ENCODE measurements at places on chromosomes 6 and 20.

- DNase-seq: no peak
Measured at GRCh38 chr20:11274141-11274594, 600.4 kb upstream of the JAG1 start.

DNA sequence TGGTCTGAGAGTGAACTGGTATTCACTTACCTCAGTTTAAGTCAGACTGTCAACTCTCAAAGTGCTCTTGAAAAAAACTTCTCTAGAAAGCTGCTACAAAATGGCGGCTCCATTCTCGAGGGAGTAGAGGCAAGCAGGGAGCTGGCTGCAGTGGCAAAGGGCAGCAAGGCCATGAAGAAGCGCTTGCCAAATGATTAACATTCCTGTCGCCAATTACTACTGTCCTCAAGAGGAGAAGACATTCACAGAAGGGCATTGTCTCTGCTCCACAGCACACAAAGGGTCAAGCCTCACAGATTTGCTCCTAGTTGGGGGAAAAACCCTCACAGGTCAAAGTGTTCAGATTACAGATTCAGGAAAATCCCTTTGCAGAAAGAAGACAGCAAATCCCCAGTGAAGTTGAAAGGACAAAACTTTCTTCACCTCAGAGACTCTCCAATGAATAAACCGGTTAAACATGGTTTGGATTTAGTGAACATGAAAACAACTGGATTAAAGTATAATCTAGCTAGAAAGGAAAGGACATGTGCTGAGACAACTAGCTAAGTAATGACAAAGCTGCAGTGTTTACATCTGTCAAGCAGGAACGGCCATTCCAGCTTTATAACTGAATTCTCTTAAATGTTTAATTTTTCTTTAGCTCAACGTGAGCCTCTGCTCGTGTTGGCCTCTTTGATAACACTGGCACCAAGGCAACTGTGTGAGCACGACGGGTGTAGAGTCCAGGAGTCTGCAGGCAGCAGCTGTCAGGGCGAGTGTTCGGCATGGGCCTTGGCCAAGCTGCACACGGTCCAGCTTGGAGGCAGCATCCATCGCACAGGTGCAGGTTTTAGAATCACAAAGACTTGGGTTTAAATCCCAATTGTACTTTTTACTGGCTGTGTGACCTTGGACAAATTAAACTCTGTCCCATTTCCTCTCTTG lies 37.6 kb downstream of the NR2E1 start:
- no peak for DNase-seq

- no peak for DNase-seq
Measured at GRCh38 chr6:28537509-28538140, 11.9 kb downstream of the GPX5 start.

GRCh38 chr20:36102809-36103596 lies 51.5 kb upstream of the EPB41L1 start:
- no peak for DNase-seq

DNA sequence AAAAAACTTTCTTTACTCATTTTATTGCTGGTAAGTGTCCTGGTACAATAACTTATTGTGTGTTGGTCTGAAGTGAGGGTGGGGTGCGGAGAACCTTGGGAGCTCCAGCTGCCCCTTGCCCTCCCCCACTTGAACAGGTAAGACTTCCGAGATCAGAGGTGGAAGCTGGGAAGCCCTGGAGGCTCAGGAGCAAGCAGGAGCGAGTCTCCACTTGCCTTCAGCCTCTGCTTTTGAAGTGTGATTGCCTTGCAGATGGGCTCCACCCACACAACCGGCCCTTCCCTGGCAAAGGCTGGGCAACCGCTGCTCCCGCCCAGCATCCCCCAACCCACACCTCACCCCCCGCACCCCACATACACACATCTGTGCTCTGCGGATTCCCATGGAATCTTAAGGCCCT lies 179.6 kb downstream of the TFAP2C start:
- no peak for DNase-seq

- DNase-seq: no peak
Measured at GRCh38 chr6:168162366-168162765, 83.4 kb upstream of the FRMD1 start.

GRCh38 chr20:48826069-48826468 lies 1.7 kb downstream of the PREX1 start:
- no peak for DNase-seq

- DNase-seq: peak; percentile 33
Measured at GRCh38 chr6:47787620-47788497, 6.0 kb downstream of the OPN5 start.

DNA sequence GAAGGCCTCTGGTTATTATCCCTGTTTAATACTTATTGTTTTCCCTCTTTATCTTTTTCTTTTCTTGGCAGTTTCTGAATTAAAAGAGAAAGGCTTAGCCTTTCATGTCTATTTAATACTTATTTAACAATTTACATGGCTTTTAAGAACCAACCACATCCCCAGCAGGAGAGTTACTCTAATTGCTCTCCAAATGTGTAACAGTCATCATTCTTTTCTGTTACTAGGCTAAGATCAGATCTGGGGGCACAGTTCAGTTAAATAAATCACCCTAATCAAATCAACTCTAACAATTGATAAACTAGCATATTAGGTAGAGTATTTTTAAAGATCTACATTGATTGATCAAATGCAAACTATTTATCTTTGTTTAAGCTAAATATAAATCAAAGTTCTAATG lies 54.1 kb upstream of the NT5E start:
- DNase-seq: no peak

DNA sequence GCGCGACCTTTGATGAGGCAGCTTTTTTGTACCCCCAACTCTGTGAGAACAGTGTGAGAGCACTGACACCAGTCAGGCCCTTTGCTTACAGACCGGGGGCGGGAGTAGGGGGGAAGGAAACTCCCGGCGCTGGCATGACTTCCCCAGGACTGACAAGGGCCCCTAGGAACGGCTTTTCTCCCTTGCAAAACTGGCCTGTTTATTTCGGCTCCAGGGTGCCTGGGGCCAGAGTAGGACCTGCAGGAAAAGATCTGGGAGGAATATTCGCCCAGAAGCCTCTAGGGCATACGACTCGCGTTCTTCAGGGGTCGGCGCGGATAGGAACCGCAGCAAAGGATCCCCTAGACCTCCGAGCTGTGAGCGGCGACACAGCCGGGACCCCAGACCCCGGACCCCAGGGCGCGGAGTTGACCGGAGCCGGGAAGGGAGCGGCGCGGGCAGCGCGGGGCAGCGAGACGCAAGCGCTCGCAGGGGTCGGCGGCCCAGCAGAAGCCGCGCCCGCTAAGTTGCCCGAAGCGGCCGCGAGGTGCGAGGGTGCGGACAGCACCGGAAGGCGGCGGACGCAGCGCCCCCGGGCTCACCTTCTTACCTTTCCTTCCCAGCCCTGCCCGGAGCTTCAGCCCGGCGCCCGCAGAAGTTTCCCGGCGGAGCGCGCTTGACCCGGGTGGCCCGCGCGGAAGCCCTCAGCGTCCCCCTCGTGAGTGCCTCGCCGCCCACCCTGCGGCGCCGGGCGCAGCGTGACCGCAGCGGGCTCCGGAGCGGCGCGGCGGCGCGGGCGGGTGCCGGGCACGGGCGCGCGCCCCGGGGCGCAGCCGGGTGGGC lies at the start of gene POPDC3:
TSS of gene POPDC3 (minus strand) at position 771 of the 822 bp plus-strand sequence. CDS start 18,105 bp downstream, outside the sequence.
- no peak for DNase-seq

- no peak for DNase-seq
Measured at GRCh38 chr6:170130771-170131241, 160.1 kb downstream of the DLL1 start.

DNA sequence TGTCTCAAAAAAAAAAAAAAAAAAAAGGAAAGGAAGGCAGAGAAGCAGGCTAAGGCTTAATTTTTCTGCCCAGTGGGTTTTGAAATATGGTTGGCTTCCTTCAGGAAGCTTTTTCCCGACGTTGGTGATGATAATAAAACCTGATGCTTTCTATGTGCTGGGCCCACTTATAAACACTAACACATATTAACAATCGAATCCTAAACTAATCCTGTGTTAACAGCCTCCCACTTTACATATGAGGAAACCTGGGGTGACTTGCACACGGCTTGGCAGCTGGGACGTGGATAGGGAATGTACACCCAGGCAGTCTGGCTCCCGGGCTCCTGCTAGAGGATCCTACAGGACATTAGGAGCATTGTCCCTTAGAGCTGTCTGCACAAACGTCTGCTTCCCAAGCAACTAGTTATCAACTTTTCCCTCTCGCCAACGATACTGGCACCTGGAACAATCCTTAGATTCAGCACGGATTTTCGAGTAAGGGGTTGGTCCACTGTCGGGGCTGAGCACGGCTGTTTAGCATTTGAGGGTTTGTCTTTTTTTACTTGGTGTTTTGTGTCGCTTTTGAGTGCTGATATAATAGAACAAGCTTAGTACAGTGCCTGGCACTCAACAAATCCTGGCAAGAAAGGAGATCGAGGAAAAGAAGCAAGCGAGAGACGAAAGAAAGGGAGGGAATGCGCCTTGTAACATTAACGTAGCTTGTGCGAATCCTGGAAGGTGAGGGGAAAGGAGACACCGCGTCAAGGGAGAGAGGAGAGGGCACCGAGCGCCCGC lies 622 bp upstream of the KIZ start:
- DNase-seq: no peak

DNA sequence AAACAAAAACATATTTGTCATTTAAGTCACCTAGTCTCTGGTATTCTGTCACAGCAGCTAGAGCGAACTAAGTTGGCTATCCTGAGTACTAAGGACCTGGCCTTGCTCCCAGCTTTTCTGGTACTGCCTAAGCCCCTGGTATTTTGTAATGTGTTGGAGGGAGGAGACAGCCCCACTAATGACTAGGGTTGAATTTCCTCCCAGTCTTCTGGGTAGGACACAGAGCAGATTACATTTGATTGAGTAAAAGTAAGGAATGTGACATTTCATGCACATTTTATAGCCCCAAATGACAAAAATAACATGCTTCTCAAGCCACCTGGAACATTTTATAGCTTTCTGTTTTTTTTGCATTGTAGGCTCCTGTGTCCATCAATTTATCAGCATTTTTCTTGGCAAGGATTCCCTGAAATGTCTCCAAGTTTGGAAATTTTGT lies 47.9 kb upstream of the DDR1 start:
- no peak for DNase-seq

DNA sequence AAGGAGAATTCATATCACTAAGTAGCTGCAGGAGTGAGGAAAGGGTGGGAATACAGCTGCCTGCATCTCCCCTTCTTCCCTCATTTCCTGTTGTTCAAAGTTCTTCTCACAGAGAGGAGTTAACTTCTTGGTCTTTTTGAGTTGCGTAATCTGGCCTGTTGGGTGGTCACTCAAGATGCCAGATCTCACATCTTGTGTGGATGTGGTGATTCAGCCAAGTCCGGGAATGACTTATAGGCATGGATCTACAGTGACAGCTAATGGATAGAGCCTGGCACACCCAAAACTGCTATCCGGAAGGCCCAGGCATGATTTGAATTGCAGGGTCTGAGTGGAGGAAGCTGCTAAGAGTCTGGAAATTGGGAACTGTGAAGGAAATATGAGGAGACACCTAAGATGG lies 100.2 kb upstream of the SLC35B3 start:
- DNase-seq: no peak

DNA sequence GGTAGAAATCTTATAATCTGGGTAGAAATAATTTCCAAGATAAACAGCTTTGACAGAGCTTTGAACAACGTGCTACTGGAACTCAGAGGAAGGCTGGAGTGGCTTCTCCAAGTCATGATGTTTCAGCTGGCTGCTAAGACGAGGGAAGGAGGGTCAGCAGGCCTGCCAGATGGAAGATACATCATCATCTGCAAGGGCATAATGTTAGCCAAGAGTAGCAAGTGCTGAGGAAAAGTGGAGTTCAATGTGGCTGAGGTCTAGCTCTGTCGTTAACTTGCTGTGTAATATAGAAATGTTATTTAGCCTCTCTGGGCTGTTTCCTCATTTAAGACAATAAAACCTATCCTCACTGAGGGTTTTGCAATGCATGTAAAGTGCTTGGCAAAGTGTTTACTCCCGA lies 35.1 kb downstream of the RGS17 start:
- no peak for DNase-seq

DNA sequence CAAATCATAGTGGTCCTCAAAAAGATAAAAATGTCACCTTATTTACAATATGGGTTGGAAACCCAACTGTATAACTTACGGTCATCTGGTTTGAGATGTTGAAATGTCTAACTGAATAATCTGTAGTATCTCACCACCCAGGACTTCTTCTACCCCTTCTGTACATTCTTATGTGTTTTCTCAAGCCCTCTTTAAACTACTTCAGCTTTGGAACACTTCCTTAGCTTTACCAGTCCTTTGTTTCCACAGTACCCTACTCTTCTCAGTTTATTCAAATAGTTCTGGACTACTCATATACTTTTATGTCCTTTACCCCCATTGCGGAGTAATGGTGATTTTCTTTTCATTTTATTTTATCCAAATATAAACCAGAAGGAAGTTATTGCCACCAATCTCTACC lies 128.6 kb upstream of the FOXO3 start:
- no peak for DNase-seq

DNA sequence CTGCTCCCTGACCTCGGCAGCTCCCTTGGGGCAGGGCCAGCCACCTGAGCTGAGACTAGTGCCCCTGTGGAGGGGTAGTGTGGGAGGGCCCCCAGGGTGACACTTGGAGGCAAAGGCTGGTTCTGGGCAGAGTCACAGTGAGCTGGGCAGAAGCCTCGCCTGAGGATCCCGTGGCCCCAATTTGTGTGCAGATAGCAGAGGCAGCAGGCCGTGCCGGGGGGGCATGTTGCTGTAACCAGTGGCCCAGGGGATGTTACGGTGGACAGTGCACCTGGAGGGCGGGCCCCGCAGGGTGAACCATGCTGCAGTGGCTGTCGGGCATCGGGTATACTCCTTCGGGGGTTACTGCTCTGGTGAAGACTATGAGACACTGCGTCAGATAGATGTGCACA lies 2.9 kb downstream of the KLHDC3 start:
- DNase-seq: no peak

DNA sequence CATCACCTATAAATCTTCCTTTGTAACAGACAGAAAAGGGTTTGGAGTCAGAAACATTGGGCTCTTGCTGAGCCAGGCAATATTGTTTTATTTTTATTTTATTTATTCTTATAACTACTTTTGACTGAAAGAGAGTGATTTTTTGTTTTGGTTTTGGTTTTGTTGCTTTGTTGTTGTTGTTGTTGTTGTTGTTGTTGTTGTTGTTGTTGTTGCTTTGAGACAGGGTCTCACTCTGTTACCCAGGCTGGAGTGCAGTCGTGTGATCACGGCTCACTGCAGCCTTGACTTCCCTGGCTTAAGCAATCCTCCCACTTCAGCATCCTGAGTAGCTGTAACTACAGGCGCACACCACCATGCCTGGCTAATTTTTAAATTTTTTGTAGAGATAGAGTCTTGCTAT lies 15.0 kb upstream of the SLC13A3 start:
- DNase-seq: no peak

- no peak for DNase-seq
Measured at GRCh38 chr20:42484790-42485375, 704.8 kb downstream of the PTPRT start.

DNA sequence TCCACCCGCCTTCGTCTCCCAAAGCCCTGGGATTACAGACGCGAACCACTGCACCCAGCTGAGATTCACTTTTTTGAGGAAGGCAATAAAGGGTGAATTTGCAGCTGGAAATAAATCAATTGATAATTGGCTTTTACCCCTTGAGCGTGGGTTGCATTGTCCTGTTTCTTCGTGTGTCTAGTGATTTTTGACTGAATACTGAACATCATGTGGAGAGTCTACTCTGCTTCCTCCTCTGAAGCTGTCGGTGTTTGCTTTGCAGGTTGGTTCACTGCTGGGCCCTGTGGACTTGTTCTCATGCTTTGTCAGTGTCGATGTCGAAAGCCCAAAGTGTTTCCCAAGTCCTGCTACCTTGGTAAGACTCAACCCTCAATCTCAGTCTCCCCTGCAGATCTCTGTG lies 5.8 kb upstream of the EEF1A2 start:
- no peak for DNase-seq

All from stimulated activated CD8-positive, alpha-beta memory T cell treated with anti-CD3 and anti-CD28 coated beads, Interleukin-4, amount 100 ng/mL, for 1 hour (primary cell).